ENCODE measurements at places on chromosomes 6 and 20.

GRCh38 chr6:26335231-26335630, 29.8 kb upstream of the BTN3A2 start:
- DNase-seq: no peak

DNA sequence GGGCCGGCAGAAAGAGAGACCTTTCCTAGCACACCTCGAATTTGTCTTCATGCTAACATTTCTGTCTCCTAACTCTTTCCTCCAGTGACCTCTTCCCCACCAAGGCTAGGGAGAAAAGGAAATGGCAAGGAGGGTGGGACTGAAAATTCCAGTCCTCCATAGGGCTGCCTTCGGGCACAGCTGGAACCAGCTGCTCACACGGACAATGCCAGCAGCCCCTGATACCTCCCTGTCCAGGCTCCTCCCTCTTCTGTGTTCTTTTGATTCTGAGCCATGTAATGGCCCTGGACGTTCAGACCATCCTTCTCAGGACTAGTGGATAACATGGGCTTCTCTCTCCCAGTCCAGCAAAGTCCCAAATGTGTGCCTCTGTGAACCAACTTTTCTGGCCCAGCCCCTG, 29.1 kb upstream of the PHACTR3 start:
- DNase-seq: no peak

DNA sequence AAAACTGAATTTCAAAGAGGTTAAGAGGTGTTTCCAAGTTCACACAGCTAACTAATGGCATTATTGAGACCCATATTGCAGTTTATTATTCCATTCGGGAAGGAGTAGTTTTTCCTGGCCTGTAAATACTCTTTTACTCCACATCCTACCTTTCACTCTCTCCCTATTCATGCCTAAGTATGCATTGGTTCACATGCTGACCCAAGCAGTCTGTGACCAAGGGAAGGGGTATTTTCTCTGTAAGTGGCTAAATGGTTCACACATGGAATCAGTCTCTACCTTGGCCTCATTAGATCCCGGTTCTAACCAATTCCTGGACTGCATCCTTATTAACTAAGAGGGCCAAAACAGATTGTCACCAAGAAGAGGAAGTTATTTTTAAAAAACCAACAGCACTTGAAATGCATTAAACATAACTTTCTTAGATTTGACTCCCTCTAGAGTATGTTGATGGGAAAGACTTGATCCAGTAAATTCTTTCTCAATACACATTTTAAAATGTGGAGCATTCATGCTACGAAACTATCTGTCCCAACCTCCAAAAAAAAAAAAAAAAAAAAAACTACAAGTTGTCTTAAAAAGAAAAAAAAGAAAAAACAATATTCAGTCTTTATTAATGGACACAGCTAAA, 17.8 kb upstream of the RSPO3 start:
- no peak for DNase-seq

DNA sequence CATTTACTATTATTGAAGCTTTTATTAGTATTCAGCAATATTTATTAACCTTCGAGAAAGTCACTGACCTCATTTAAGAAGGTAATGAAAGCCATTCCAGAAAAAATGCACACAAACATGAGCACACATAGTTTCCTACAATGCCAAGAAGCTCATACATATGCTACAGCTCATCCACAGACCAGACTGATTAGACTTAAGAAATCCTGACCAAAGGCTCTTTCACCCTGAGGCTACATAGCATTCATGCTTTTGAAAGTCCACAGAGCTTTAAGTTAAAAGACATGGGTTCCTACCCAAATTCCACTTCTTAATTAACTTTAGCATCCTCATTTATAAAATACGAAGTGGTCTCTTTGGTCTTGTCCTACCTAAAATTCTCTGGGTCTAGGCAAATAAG, 430.4 kb downstream of the TBC1D32 start:
- DNase-seq: no peak

DNA sequence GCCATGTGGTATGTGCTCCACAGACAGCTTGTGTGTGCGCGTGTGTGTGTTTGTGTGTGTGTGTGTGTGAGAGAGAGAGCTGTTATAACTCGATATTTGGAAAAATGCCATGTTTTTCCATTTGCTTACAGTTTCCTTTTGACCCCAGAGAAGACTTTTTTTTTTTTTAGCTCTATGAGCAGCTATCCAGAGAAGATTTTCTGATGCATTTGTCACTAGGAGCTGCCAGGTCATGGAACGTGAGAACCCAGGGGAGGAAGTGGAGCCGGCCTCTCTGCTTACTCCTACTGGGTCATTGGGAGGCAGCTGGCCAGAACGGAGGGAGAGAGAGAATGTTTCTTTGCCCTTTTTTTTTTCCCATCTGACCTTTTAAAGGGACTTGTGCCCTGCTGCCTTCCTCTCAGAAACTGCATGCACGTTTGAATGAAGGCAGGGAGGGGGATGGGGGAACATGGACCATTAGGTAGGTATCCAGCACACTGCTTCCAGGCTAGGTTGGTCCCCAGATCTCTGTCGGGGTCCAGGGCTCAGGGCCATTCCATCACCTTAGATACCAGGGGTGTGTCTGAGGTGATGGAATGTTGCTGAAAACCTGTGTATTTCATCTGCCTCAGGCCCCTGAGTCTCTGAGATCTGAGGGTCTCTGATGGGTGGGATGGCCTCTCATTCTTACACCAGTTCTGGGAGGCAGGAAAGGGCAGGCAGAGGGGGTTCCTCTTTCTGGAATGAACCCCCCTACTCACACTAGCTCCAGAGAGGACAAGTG, 11.2 kb upstream of the MRPS18A start:
- DNase-seq: no peak

DNA sequence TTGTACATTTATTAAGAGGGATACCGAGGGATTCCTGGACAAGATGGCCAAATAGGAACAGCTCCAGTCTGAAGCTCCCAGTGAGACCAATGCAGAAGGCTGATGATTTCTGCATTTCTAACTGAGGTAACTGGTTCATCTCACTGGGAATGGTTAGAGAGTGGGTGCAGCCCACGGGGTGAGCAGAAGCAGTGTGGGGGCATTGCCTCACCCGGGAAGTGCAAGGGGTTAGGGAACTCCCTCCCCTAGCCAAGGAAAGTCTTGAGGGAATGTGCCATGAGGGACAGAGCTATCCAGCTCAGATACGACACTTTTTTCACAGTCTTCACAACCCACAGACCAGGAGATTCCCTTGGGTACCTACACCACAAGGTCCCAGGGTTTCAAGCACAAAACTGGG, 10.7 kb upstream of the TAAR2 start:
- DNase-seq: no peak

DNA sequence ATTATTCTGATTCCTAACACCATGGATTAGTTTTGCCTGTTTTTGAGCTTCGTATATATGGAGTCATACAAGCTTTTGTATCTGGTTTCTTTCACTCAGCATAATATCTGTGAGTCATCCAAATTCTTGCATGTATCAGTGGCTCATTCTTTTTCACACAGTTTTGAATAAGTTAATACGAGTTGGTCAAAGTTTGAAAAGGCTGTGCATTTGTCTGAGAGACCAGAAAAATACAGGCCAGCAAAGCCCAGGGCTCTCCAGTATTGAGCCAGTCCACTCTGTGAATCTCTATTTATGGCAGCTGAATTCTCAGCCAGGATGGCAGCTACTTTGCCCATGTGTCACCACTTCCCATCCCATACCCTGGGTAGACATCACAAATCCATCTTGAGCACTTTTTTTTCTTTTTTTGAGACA, 7.2 kb upstream of the CHMP4B start:
- DNase-seq: no peak

DNA sequence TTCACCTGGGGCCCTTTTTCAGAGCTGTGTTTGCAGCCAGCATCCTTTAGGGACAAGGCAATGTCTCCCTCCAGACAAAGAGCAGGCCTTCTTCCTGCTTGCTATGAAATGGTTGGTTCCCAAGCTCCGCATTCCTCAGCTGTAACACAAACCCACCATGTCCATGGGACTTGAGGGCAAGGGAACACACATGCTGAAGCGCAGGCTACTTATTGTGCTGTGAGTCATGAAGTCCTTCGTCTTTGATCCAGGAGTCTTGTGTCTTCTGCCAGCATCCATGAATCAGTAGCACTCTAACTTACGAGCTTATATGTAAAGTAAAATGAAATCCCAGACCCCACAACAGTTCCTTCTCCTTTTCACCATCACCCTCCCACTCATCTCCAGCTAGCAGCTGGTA, 59.0 kb downstream of the ANKRD60 start:
- DNase-seq: no peak

DNA sequence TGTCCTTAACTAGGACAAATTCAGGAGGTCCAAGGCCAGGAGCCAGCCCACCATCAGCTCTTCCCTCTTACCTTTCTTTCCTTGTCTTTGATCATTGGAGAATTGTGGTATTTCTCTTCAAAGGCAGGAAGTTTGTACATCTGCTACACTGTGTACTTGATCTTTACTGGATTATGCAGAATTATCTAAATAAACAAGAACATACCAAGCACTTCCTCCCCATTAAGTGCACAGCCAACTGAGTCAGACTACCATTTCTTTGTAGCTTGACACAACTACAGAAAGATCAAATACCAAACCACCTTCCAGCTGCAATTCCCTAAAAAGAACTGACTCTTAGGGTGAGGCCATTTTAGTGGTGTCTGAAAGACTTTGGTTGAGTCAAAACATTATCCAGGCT, 195.1 kb downstream of the HDGFL1 start:
- DNase-seq: no peak

DNA sequence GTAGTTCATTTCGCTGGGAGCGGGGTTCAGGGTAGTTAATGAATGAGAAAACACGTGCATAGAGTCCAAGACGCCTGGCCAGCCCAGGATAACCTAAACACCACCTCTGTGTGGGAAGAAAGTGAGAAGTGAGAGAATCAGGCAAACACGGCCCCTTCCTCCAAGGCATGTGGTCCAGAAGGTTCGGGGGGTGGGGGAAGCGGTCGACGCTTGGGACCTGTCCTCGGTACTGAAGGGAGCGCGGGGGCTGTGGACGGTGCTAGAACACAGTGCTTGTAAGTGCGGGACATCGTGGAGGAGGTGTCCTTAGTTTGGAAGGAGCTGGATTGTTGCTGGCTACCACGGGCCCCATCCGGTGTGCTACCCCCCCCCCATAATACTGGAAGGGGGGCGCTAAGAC, 1.7 kb upstream of the VSTM2L start:
- no peak for DNase-seq

DNA sequence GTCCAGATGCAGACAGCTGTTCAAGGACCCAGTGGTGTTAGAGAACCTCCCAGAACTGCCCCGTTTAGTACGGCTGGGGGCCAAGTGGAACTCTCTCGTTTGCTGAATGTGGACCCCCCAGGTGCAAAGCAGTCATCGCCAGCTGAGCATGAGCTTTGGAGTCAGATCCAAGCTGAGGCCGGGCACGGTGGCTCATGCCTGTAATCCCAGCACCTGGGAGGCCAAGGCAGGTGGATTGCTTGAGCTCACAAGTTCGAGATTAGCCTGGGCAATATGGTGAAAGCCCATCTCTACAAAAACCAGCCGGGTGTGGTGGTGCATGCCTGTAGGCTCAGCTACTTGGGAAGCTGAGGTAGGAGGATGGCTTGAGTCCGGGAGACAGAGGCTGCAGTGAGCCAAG, 29.7 kb downstream of the FOXC1 start:
- no peak for DNase-seq

DNA sequence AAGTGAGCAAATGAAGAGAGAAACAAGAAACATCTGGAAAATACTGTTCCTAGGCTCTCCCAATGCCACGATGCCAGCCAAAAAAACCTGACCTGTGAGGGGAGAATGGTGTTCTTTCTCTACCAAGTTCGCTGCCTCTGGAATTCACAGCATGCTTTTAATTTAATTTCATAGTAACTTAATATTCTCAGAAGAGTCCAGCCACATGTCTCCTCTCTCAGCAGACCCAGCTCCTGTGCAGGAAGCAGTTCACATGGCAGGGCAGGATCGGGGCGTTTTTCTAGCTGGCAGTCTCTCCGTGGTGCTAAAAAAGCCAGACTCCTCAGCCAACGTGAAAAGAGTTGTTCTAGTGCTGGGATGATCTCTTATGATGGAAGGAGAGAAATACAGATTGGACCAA, 57.5 kb downstream of the BFSP1 start:
- DNase-seq: no peak

GRCh38 chr6:87661016-87661415, 41.0 kb downstream of the AKIRIN2 start:
- no peak for DNase-seq

- no peak for DNase-seq
Measured at GRCh38 chr6:33428224-33428965, 8.5 kb downstream of the SYNGAP1 start.

DNA sequence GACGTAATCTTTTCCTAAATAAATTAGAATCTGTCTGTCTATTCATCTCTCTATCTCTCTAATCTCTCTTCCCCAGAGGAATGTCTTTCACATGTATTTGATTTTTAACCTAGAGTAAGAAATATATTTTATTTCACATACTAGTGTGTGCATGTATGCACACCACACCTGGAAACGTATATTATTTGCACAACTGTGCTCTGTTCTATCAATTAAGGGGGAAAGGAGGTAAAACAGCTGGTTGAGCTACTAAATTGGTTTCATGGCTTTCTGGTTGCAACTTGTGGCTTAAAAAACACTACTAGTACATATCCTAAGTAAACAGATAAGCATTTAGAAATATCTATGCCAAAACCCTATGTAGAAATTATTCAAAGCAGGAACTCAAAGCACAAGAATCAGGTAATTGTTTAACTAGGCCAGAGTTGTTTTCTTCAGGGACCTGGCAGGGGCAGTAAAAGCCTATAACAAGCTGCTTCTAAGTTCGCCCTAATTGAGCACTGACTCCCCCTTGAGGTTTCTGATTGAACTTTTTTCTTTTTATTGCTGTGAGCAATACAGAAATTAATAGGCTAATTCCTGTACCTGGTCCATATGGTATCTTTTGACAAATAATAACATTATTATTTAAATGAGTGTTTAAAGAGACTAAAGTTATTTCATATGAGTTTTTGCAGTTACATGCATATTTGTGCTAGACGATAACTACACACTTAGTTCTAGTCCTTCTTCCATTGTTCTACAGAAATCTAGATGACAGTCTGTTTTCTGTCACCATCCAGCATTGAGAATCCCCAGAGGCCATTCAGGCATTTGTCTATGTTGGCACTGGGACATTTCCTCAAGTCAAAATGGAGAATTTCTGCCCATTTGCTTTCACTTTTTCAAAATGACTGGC, 88.6 kb downstream of the MCHR2 start:
- no peak for DNase-seq

GRCh38 chr20:53708129-53708968, 114.7 kb upstream of the ZNF217 start:
- no peak for DNase-seq

DNA sequence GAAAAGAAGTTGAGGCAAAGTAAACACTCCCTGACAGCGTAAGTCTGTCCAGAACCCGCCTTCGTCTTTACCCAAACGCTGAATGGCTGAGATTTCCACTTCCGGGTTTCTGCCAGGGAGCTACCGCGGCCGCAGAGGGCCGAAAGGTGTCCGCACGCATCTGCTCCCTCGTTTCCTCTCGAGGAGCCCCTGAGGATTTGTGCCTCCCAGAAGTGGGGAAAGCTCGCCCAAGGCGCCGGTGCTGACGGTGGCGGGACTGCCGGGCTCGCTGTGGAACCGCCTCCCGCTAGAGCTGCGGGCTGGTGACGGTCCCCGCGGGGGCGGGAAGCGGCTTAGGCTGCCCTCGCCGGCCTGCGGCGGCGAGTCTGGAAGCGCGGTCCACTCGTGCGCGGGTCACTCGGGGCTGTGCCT, 1760.2 kb upstream of the DEFB115 start:
- no peak for DNase-seq
